ENCODE measurements at places on chromosomes 3 and 15.

- no peak for DNase-seq
These were observed 57.6 kb upstream of the CACNA1D start for GRCh38 chr3:53436828-53437227.

DNA sequence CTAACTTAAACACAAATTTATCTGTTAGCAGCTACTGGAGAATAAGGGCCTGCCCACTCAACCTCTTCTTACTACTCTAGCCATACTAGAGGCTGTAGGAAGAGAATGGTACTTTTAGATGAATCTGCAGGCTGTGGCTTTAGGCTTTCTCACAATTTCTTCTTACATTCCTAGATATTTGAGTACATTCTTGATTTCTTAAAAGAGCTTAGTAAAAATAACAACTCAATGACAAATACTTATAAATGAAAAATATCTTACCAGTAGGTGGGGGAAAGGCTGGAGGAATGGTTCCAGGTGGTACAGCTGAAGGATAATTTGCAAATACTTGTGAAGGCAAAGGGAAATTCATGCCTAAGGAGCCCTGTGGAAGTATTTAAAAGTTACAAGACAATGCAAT, 92.9 kb upstream of the GK5 start:
- DNase-seq = no peak

DNA sequence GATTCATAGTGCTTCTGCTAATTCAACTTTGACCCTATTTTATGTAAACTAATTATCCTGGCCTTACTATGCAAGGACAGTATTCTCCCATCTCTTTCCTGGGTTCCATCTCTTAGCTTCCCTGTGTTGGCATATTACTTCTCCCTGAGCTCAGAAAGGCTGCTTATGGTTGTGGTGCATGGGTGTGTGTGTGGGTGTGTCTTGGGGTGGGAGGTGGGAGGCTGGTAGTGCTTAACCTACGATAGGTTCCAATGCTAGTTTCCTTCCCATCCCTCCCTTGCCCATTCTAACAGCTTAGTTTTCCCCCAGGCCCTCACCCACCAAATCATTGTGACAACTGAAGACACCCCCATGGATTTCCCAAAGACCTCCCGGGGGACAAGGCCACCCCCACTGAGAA, 22.8 kb upstream of the ZBTB38 start:
- DNase-seq = no peak

DNA sequence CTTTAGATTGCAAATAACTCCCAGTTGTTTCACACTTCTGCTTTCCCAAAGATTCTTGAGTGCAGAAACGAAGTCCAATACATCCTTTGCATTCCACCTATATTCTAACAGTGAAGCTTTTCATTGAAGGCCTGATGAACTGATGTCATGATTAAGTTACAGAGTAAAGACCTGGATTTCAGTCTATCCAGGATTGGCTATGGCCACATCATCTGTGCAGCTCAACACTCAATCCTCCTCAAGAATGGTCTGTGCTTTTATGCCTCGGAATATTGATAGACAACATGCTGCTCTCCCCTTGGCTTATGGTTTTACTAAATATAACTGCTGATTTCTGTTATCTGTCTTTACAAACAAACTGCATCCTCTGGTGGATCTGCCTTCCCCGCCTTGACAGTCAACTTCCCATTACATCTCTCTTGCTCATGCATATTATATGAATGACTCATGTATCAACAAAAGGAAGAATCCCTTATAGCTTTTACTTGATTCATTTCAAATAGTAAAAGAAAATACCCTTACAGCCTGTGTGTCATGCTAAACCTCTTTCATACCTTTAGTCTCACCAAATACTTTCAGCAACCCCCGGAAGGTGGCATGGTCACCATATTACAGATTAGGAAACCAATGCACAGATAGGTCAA, 59.5 kb downstream of the SCN11A start:
- DNase-seq = peak; percentile 23

- DNase-seq = no peak
These were observed 61.4 kb downstream of the SMAD6 start for GRCh38 chr15:66763186-66764071.

DNA sequence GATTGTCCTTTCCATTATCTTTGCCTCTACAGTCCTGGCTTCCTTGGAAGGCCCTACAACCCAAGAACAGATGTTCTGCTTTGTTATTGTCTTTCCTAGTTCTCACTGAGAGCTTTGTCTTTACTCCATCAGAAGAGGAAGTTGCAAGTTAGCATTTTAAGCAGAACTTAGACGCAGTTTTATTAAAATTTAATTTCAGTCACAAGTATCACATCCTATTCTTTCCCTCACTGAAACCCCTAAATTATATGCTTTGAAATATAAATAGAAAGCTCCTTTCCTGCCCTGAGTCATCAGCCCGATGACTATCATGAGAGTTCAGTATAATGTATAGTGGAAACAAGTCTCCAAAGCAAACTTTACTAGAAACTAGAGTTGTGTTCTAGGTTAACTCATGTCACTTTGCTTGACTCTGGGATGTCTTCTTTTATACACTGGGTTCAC, 291.2 kb upstream of the RBMS3 start:
- DNase-seq = no peak

GRCh38 chr3:53938645-53939044, 47.0 kb upstream of the SELENOK start:
- DNase-seq = peak; percentile 7

- DNase-seq = no peak
These were observed 246.5 kb downstream of the EPHB1 start for GRCh38 chr3:135041601-135042000.

Data from keratinocyte (primary cell).